ENCODE measurements at places on chromosomes 13 and 19.

- no peak for DNase-seq
Observed at GRCh38 chr19:18418483-18419194, 559 bp upstream of the SSBP4 start.

GRCh38 chr13:104310861-104311260 lies 1244.6 kb upstream of the SLC10A2 start:
- no peak for DNase-seq

GRCh38 chr13:31334994-31335557 lies 135.3 kb downstream of the B3GLCT start:
- no peak for DNase-seq

DNA sequence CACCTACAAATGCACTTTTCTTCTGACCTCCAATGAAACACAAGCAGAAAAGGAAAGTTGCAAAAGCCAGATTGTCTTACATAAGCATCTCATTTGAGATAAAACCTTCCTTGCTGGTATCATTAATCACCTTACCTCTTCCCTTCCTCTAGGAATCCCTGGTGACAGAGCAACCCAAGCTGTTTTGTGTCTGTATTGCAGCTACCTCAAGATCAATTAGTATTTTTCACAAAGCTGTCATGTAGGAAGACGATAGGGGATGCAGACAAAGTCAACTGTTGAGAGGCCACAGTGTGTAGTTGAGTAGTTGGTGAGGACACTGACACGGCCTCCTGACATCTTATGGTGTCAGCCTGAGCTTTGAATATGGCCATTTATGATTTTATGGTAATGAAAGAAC lies 339.1 kb upstream of the SLC10A2 start:
- DNase-seq: no peak

DNA sequence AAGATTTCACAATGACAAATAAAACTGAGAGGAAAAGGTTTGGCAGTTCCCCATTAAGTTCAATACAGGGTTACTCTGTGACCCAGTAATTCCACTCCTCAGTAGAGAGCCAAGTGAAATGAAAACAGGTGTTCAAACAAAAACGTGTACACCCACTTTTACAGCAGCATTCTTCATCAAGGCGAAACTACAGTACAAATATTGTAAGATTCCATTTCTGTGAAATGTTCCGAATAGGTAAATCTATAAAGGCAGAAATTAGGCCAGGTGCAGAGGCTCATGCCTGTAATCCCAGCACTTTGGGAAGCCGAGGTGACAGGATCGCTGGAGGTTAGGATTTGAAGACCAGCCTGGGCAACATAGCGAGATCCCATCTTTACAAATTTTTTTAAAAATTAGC lies 8.9 kb upstream of the GDF15 start:
- DNase-seq: no peak

DNA sequence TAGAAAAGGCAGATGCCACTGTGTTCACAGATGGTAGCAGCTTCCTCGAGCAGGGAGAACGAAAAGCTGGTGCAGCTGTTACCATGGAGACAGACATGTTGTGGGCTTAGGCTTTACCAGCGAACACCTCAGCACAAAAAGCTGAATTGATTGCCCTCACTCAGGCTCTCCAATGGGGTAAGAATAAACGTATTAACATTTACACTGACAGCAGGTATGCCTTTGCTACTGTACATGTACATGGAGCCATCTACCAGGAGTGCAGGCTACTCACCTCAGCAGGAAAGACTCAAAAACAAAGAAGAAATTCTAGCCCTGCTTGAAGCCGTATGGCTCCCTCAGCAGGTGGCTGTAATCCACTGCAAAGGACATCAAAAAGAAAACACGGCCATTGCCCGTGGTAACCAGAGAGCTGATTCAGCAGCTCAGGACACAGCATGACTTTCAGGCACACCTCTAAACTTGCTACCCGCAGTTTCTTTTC lies 197.7 kb downstream of the ZNF737 start:
- DNase-seq: no peak

- DNase-seq: no peak
Observed at GRCh38 chr19:54319049-54319448, 6.1 kb upstream of the LILRA5 start.

DNA sequence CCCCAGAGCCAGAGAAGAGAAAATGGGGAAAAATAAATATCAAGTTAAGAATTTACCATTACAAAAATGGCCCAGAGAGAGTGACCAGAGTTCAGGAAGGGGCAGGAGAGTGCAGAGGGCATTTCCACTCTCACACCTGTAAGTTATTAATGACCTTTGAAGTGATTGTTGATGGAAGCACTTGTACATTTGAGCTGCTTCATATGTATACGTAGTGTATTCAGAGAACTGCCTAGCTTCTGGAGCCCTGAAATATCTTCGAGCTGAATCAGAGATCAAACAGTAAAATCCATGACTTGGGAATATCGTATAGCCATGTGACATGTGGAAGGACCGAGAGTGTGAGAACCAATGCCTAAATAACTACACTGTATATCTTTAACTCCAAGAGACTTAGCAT lies 49.2 kb upstream of the PCCA start:
- no peak for DNase-seq

DNA sequence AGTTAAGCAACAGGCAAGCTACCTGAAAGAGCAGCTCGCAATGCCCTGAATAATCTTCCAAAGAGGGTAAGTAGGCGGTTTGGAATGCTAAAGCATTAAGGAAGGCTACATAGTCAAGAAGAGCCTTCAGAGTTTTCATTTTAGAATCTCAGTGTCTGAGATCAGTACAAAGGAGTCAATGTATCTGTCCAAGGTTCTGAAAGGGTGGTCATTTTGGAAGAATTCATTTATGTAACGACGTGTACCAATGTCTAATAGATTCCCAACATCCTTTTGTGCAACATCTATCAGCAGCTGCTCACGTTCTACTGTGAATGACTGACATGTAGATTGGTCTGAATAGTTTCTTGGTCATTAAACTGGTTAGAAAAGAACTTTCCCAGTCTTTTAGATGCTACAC lies 15.2 kb downstream of the ZNF665 start:
- no peak for DNase-seq

DNA sequence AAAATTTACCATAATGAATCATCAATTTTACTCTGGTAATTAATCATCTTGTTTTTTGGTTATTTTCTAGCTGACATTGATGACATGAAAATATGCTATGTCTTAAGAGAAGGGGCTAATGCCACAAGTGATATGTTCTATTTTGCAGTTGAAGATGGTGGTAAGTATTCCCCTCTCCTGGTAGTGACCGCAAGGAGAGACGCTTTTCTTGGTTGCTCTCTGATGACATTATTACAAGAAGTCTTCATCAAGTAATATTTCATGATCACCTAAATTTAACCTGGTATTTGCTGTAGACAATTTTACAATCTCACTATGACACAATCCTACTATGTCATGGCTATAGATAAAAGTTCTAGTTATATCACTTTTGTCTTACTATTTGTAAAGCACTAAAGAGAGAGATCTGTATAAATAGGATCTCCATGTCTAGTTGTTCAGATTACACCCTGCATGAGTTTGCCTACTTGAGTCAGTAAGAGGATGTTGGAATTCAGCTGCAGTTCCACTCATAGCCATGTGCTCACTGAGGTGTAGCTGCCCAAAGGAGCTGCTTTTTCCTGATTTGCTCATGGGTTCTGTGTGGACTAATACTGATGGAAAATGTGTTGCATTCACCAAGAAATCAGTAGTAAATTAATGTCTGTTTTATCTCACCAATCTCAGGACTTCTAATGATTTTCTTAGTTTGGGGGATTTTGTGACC lies 10.9 kb downstream of the FREM2 start:
- no peak for DNase-seq

- DNase-seq: no peak
Observed at GRCh38 chr13:87941226-87941625, 270.1 kb downstream of the SLITRK5 start.

DNA sequence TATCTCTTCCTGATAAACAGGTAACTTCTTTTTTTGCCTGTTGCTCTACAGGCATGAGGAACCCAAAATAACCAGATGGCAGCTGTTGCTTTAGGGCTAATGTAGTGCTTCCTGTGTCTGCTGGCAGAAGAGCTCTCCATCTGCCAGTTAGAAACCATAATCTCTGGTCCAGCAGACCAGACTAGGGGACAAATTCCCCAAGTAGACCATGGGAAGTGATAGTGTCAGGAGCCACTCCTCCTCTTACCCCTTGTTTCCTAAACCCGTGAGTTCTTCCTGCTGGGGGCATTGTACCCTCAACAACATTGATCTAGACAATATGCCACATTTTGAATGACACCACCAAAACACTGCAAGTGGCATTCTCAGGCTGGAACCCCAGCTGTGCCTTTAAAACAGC lies 135.9 kb downstream of the DLEU7 start:
- DNase-seq: no peak

- no peak for DNase-seq
Observed at GRCh38 chr19:5017235-5017634, 48.3 kb downstream of the KDM4B start.

DNA sequence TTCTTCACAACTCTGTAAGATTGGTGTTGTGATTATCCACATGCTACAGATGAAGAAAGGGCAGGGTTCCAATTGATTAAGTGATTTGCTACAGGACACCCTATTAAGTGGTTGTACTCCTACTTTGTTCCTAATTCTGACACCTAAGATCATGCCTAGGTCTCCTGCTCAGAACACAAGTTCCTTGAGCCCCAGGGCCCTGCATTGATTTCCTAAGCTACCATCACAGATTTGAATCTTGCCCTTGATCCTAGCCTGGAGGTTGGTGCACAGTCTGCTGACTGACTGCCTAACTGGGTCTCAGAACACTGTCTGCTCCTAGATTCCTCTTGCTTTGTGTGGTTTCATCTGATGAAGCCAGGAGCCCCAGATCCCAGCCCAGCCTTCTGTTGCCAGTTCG lies 19.6 kb upstream of the WDFY2 start:
- DNase-seq: no peak

GRCh38 chr19:1699386-1699785 lies 47.0 kb upstream of the TCF3 start:
- DNase-seq: no peak

Measured in NK-92 treated with Interleukin-12 subunit alpha and Interleukin-12 subunit beta, amount 100 ng/mL, for 24 hours (cell line).